Erythroblast (primary cell): ENCODE measurements at places on chromosomes 11 and 22.
A peak's percentile ranks its signal among the peaks of the same experiment; 100 is the strongest.

DNA sequence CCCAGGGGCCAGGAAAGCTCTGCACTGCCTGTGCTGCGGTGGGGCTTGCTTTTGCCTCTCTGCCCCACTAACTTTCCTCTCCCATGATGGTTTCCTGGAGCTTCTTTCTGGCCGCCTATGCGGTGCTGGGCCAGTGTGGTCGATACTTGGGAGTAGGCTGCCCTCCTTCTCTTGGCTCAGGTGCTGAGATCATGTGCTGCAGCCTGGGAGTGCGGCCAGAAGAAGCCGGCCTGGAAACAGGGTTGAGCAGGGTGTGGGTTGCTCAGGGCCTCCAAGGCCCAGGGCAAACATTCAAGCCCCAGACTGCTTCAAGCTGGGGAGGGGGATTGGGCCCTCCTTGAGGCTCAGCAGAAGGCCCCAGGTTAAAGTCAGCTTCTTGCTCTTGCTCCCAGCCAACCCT lies 125.0 kb downstream of the NTM start:
- DNase-seq, result no peak

DNA sequence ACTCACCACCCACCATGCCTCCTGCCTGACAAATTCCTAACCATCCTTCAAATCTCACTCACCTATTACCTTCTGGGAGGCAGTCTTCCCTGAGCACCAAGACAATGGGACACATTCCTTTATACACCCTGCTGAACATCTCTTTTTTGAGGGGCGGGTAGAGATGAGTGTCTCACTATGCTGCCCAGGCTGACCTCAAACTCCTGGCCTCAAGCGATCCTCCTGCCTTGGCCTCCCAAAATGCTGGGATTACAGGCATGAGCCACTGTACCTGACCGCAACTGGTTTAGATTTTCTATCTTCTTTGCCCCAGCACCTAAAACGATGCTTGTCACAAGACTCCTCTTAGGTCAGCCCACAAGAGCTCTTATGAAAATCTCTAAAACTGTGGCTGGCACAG lies 7.1 kb downstream of the TIMM10 start:
- no peak for DNase-seq

DNA sequence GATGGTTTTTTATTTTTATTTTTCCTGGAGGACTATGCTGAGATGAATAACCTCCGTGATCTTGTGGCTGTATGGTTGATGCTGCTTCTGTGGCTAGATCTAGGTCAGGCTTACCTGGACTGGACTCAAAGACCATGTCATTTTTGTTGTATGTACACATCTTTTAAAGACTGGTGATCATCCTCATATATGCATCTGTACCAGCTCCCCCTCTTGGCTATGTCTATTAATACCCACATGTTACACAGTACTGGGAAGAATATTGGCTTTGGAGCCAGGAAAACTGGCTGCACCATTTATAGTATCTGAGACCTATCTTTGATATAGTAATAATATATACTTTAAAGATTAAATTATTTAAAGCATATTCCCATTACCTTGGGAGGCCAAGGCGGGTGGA lies 18.4 kb upstream of the PITPNB start:
- no peak for DNase-seq

GRCh38 chr11:44842220-44842619 lies 108.5 kb downstream of the TP53I11 start:
- DNase-seq, result no peak

GRCh38 chr22:22208652-22209051 lies 35.9 kb upstream of the VPREB1 start:
- no peak for DNase-seq

DNA sequence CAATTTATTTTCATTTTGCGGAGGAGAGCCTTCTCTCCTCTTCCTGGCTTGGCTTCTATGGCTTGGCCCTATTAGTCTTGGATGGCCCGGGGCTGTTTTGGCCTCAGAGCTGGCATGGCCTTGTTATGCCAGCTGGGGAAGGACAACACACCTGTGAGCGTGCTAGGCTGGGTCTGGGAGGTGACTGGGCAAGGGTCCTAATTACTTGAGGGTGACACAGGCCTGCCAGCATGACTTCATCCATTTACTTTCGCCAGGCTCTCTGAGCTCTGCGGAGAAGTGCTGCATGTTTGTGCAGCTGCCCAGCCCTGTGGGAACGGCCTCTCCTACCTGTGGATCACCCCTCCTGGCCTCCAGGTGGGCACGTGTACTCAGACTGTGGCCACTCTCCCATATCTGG lies 153.6 kb downstream of the SNX19 start:
- no peak for DNase-seq

DNA sequence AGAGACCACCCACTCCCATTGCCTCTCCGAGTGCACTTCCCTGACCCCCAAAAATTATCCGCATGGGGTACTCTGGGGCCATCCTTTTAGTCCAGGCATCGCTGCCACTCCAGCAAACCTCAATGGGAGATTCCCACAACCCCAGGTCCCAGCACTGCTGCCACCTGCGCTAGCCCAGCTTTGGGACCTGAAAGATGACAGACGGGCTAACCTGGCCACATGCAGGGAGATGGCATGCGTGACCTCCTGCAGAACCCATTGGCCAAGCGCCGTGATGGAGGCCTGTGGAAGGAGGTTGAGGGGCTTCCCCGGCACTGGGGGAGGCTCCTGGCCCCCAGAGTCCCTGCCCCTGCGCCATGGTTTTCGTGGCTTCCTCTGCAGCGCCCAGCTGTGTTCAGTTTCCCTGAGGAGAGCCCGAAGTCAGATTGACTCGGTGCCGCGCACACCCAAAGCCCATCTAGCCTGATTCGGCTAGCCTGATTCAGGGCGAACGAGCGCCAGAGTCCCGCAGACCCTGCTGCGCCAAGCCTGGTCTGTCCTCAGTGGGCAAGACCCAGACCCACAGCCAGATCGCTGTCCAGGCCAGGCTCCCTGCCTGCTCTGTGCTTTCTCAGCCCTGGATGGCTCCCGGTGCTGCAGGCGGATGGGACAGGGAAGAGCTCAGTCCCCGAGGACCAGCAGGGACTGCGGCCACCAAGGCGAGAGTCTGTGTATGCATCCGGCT lies 751 bp upstream of the WNT7B start:
- no peak for DNase-seq

DNA sequence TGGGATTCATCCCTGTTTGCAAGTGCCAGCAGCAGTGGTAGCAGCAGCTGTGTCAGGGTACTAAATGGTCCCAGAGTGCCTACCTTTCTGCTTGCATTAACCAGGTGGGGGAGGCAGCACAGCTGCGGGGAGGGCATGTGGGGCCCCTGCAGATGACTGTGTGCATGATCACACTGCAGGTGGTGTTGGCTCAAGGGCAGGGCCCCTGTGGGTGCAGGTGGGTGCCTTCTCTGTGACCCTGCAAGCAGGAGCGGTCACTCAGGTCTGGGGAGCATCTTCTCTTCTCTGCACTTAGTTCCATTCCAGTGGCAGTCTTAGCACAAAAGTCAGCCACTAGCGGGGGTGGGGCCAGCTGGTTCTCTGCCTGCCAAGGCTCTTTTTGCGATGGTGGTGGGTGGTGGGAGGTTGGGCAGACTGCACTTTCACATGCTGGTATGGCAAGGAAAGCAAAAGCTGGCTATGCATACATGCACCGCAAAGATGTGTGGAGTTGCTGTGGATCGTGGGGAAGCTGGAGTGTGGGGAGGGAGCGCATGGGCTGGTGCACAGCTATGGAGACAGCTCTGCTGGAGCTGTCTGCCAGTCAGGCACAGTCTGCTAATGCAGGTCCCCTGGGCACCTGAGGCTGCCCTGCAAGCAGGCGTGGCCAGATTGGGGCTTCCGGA lies 157.1 kb downstream of the DYNC2H1 start:
- DNase-seq, result no peak

DNA sequence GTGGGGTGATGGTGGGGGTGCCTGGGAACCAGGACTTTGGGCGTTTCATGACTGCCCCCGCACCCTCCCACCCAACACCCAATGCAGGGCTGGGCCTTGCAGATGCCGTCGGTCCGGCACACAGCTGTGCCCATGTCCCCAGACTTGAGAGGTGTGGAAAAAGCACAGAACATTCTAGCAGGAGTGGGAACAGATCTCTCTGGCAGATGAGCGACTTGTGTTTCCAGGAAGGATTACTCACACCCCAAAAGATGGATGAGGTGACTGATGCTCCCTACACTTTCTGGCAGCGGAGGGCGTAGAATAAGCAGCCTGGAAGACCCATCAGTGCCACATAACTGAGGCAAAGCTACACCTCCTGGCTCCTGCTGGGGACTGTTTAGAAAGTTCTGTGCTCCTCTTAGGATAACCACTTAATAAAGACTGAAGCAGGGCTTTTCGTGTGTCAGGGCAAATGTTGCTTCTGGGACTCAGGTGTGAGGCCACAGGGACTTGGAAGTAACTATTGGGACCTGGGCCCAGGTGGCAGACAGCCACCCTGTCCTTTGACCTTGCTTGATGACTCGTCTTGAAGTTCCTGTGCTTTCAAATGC lies 24.2 kb downstream of the FBLN1 start:
- DNase-seq, result no peak

GRCh38 chr11:92393218-92393617 lies 168.6 kb downstream of the FAT3 start:
- DNase-seq, result no peak

GRCh38 chr22:36873614-36874308 lies 13.0 kb downstream of the NCF4 start:
- peak; percentile 83 for DNase-seq

DNA sequence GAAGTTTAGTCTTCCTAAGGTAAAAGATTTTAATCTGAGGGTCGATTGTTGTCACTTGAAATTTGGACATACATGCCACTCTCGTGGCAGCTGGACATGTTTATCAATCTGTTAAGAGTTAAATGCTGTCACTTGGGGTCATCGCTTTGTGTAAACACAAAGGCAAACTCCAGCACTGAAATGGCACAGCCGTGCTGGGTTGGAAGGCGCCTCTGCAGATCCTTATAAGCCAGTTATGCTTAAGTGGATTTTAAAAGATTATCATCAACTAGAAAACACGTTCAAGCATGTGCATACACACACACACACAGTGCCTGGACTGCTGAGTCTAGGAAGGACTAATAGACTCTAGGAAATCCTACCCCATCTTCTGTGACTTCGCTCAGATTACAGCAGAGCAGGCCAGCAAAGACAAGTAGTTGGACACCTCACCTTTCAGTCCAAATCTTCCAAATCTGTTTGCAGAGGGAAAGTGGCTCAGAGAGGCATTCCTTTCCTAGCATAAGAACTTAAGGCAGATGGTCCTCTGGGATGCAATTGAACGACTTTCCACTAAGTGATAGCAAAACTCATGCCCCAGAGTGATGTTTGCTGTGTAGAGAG lies 83.7 kb downstream of the CACNG2 start:
- no peak for DNase-seq

DNA sequence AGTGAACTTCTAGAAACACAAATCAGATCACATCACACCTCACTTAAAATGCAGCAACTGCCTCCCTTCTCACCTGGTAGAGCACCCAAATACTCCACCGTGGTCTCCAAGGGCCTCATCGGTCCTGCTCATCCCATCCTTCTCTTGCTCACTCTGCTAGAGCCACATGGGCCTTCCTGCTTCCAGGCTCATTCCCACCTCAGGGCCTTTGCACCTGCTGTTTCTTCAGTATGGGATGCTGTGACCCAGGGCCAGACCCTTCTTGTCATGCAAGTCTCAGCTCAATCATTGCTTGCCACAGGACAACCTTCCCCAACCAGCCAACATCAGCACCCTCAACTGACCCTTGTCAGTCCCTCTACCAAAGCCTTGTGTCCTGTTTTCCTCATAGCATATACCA lies 124.9 kb downstream of the GALNT18 start:
- DNase-seq, result no peak

GRCh38 chr22:19805821-19806212 lies 45.2 kb downstream of the TBX1 start:
- no peak for DNase-seq

DNA sequence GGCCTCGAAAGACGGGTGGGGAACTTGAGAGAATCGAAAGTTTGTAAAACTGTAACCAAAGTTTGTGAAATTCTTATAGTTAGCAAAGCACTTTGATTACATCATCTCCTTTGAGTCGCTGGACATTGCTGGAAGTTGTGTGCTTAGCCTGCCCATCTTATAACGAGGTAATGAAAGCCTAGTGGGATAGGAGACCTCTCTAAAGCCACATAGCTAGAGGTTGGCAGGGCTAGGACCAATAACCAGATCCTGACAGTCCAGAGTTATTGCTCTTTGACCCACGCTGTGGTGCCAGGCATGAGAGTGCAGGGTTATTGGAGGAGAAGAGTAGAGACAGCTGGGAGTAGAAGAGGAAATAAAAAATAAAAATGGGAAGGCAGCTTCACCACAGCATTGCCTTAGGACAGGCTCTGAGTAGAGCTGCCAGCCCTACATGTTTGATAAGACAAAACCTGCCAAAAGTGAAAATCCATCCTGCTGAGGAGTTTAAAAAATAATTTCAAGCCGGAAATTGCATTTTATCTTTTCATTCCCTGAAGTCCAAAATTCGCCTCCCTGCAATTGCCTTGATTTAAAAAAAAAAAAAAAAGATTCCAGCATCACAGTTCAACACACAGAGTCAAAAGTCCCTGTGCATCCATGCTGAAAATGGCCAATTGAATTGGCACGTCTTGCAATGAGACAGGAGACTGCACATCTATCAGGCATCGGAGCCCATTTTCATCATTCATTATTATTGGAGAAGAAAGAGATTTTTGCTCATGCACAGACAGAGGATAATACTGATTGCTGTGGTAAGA lies 225.5 kb upstream of the POU2AF2 start:
- no peak for DNase-seq

DNA sequence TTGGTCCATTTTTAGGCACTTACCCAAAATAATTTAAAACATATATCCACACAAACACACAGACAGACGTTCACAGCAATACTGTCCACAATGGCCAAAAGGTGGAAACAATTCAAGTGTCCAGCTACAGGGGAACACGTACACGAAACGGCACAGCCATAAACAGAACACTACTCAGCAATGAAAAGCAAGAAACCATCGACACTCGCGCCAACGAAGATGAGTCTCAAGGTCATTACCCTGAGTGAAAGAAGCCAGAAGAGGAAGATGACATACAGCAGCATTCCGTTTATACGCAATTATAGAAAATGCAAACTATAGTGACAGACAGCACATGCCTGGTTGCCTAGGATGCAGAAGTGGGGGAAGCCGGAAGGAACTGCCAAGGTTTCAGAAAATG lies 13.4 kb upstream of the COMT start:
- DNase-seq, result no peak

GRCh38 chr22:47301820-47302475 lies 539.5 kb downstream of the TBC1D22A start:
- no peak for DNase-seq

- DNase-seq, result no peak
Measured at GRCh38 chr22:36918586-36919284, 5.3 kb downstream of the CSF2RB start.

GRCh38 chr11:115698243-115698642 lies 194.0 kb upstream of the CADM1 start:
- DNase-seq, result no peak
